Head of caudate nucleus (tissue), 42 donors: ENCODE measurements at places on chromosomes 7 and 10.

- DNase-seq, result no peak
Observed at GRCh38 chr10:86423739-86424138, 57.1 kb upstream of the GRID1 start.

DNA sequence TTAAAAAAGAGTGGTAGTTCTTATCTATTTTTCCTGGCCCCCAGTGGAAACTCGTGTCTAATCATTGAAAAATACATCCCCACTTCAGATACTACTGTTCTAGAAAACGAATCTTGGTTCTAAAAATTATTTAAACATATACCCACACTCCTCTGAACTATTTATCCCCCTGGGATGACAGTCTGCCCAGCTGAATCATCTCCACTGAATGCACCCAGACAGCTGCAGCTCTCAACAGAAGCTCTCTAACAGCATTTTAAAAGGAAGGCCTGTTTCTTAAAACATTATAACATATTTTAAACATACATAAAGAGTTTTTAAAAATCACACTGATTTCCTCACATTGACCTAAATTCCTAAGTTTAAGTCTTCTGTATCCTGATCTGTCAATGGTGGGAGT lies 544.6 kb upstream of the PHF14 start:
- DNase-seq, result no peak

GRCh38 chr7:126856691-126857291 lies 395.9 kb downstream of the GRM8 start:
- no peak for DNase-seq

- DNase-seq, result no peak
Observed at GRCh38 chr7:28792858-28793257, 165.3 kb downstream of the TRIL start.

DNA sequence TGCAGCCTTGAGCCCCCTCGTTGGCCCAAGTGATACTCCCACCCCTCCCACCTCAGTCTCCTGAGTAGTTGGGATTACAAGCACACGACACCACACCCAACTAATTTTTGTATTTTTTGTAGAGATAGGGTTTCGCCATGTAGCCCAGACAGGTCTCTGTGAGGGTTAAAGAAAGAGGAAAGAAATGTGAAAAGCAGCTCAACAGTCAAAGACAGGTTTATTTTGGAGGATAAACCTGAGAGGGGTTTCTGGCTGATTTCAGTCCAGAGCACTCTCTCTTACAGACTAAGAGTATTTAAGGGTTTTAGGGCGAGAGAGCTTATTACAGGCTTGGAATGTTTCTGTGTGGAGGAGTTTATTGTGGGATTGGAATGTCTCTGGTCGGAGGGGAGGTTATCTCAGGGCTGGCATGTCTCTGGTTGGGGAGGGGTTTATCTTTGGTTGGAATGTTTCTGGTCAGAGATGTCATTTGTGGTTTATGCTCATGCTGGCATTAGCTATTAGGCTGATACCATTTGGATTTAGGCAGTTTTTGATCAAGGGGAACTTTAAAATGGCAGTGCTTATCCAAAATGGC lies 26.1 kb upstream of the SNX10 start:
- DNase-seq, result no peak

- DNase-seq, result no peak
Observed at GRCh38 chr7:63043657-63044543, 954.7 kb upstream of the ZNF722 start.
